ENCODE measurements at places on chromosomes 2 and 18. TPM values are rescaled to one million over a fixed set of nuclear protein-coding genes. Genes with fewer than 3 reads are reported as not detected.
A peak's percentile ranks its signal among the peaks of the same experiment; 100 is the strongest.

MYCN gene
- 0.15 TPM for total RNA-seq

TMEFF2 gene
- total RNA-seq = not detected

ADRA2B gene
- not detected for total RNA-seq

OBSL1 gene
- total RNA-seq = 0.09 TPM

CLEC4F gene
- total RNA-seq = not detected

ANKRD29 gene
- total RNA-seq = not detected

GRCh38 chr2:21195326-21195725 is 71.6 kb downstream of the TDRD15 start:
- no peaks in the 10 kb centered on the region for H3K27me3 ChIP-seq
- no peak for DNase-seq
- H3K4me3 ChIP-seq = no peak overlapping the region
- no peak overlapping the region for H3K27ac ChIP-seq
- H3K4me1 ChIP-seq = no peaks in the 10 kb centered on the region

DNA sequence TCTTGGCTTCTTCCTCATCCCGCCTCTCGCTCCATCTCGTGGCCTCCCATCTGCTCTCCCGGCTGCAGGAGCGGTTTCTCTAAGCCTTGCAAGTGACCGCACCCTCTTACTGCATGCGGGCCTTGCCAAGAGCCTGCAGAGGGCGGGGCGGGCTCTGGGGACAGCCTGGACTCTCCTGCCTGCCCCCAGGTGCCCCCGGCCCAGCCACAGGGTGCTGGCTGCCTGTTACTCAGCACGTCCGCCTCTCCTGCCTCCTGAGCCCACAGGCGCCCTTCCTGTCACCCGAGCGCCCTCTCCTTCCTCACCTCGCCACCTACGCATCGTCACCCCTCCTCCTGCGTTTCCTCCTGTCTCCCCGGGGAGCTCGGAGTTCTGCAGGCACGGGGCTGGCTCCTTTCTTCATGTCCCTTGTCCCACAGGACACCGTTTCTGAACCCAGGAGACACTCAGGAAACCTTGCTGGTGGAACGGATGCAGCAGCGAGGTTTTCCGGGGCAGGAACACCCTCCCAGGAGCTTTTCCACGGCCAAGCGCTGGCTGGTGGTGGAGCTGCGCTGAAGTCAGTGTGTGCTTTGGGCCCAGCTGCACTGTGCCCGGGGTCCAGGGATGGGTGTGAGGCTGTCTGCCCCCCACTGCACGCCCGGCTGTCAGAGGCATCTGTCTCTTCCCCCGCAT is 28.5 kb downstream of the HPCAL1 start:
- H3K4me3 ChIP-seq = peak overlapping the region; percentile 68
- H3K27me3 ChIP-seq = no peaks in the 10 kb centered on the region
- H3K4me1 ChIP-seq = peaks cover 79% of the 10 kb centered on the region
- H3K36me3 ChIP-seq = no peaks in the 10 kb centered on the region
- peak overlapping the region; percentile 81 for H3K27ac ChIP-seq

- H3K4me1 ChIP-seq = no peaks in the 10 kb centered on the region
- H3K27me3 ChIP-seq = no peaks in the 10 kb centered on the region
- H3K36me3 ChIP-seq = no peaks in the 10 kb centered on the region
- DNase-seq = no peak
- H3K27ac ChIP-seq = no peak overlapping the region
Measured at GRCh38 chr2:70456585-70457495, 96.8 kb downstream of the TGFA start.

DNA sequence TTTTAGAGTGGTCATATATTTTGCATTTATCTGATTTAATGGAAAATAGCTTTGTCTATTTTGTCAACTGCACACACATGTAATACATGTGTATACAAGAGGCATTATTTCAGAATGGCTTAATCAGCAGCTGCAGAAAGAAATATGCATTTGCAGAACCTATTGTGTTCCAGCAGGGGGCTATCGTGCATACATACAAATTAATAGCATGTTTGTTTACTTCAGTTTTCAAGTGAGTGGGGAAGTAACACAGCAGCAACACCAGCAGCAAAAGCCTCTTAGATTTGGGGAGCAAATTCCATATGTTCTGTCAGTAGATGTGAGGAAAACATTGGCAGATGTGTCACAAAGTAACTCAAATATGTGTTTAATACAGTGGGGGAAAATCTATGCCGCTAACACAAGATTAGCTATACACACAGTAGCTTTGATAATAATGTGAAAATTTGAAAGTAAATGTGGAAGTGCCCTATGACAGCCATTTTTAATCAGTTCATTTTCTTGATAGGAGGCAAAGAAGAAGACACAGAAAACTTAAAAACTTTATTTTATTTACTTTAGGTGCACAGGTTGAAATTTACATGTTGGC is 218.1 kb downstream of the WDR7 start:
- no peak for DNase-seq
- H3K27ac ChIP-seq = no peak overlapping the region
- H3K36me3 ChIP-seq = no peaks in the 10 kb centered on the region
- H3K27me3 ChIP-seq = no peaks in the 10 kb centered on the region
- H3K4me1 ChIP-seq = peaks cover 12% of the 10 kb centered on the region

- no peaks in the 10 kb centered on the region for H3K36me3 ChIP-seq
- no peaks in the 10 kb centered on the region for H3K27me3 ChIP-seq
- no peak for DNase-seq
- no peak overlapping the region for H3K4me3 ChIP-seq
Measured at GRCh38 chr2:129504646-129505045, 474.8 kb upstream of the RAB6C start.

- H3K4me3 ChIP-seq = no peak overlapping the region
- no peak overlapping the region for H3K27ac ChIP-seq
- H3K36me3 ChIP-seq = no peaks in the 10 kb centered on the region
Measured at GRCh38 chr2:181760521-181760920, 80.2 kb upstream of the NEUROD1 start.

DNA sequence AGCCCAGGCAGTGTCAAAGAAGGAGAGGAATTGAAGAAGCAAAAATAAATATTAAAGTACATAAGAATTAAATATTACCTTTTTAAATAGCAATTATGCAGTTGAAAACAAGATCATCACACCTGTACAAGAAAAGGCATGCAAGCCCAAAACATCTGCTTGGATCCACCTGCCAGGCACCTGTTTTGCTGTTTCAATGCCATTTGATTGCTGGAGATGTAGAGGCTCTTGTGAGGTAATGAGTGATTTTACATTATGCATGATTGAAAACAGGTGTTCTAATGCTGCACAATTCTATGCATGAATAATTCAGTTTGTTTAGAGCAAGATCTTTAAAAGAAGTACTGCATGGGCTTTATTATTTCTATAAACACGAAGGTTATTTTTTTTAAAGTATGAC is 700.6 kb upstream of the ZEB2 start:
- no peaks in the 10 kb centered on the region for H3K4me1 ChIP-seq
- H3K4me3 ChIP-seq = no peak overlapping the region
- H3K27me3 ChIP-seq = no peaks in the 10 kb centered on the region
- H3K27ac ChIP-seq = no peak overlapping the region

DNA sequence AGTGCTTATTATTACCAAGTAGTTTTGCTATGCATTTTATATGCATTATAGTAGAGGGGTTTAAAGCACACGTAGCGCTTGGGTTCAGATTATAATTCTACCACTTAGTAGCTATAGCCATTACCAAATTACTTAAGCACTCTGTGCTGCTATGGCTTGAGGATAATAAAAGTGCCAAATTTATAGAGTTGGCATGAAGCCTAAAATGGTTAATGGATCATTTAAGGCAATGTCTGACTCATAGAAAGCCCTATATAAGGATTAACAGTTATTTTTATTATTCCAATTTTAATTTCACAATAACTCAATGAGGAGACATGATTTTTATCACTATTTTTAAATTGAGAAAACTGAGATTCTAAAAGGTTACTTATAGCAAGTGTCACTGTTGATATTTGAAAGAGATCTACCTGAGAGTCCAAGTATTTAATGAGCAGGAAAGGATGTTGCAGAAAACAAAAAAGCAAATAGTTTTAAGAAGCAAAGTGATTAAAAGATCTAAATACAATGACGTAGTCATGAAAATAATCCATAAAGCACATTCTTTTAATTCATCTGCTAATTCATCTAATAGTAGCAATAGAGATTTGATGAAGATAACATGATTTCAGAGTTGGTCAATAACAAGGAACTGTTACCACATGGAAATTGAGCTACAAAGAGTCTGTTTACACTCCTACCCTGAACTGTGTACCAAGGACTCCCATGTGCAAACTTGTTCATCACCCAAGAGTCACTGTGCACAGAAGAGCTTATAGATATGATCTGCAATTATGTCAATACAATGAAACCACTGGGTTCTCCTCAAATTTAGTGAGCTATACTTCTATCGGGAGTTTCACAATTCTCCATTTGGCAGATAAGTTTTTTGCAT is 78.8 kb upstream of the DTNA start:
- no peaks in the 10 kb centered on the region for H3K36me3 ChIP-seq
- DNase-seq = no peak
- H3K27ac ChIP-seq = no peak overlapping the region
- H3K27me3 ChIP-seq = no peaks in the 10 kb centered on the region
- H3K4me3 ChIP-seq = no peak overlapping the region
- H3K4me1 ChIP-seq = no peaks in the 10 kb centered on the region

GRCh38 chr2:222526480-222527277 is 102.3 kb downstream of the SGPP2 start:
- H3K36me3 ChIP-seq = no peaks in the 10 kb centered on the region
- no peaks in the 10 kb centered on the region for H3K4me1 ChIP-seq
- H3K27ac ChIP-seq = no peak overlapping the region
- H3K4me3 ChIP-seq = no peak overlapping the region
- no peaks in the 10 kb centered on the region for H3K27me3 ChIP-seq
- no peak for DNase-seq

DNA sequence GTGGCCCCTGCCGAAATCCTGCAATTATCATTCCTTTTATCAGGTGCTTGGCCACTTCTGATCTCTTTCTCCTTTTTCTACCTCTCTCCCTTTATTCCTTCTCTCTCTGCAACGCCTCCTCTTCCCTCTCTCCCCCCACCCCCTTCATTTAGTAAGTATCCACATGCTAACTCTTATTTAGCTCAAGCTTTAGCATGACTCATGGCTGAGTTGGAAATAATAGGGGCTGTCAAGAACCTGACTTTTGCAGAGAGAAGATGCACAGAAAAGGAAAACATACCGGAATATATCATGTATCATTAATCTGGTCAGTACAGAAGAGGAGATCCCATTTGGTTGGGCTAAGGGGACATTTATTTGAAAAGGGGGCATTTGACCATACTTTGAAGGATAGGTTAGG is 33.1 kb downstream of the FAM171B start:
- no peak overlapping the region for H3K27ac ChIP-seq
- H3K4me3 ChIP-seq = no peak overlapping the region
- H3K27me3 ChIP-seq = no peaks in the 10 kb centered on the region
- no peaks in the 10 kb centered on the region for H3K36me3 ChIP-seq
- DNase-seq = no peak

- no peak for DNase-seq
- H3K4me3 ChIP-seq = no peak overlapping the region
- no peaks in the 10 kb centered on the region for H3K27me3 ChIP-seq
- no peaks in the 10 kb centered on the region for H3K4me1 ChIP-seq
- H3K36me3 ChIP-seq = no peaks in the 10 kb centered on the region
Measured at GRCh38 chr2:49070716-49071115, 83.6 kb downstream of the FSHR start.

DNA sequence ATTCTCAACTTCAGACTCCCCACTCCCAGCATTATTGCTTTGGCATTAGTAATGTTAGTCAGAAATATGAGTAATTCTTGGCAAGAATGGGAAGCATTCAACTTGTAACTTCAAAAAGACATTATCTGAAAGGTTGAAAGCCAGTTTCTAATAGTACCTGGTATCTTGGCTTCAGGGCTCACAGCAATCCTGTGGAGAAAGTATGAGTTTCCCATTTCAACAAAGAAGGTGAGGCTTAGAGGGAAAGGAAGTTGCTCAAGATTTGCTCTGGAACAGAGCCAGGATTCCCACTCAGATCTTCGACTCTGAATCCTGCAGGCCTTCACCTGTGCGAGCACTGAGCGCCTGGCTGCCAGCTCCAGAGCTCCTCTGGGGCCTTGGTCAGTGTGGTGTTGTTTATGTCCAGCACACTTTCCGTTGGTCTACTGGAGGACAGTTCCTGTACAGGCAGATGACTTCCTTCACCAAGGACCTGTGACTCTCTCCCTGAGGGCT is 136.1 kb downstream of the MCFD2 start:
- H3K27ac ChIP-seq = no peak overlapping the region
- H3K4me1 ChIP-seq = no peaks in the 10 kb centered on the region
- no peaks in the 10 kb centered on the region for H3K36me3 ChIP-seq

GRCh38 chr18:24831871-24832665 is 371.6 kb downstream of the HRH4 start:
- H3K27ac ChIP-seq = no peak overlapping the region
- DNase-seq = no peak
- no peak overlapping the region for H3K4me3 ChIP-seq
- no peaks in the 10 kb centered on the region for H3K36me3 ChIP-seq
- H3K4me1 ChIP-seq = no peaks in the 10 kb centered on the region
